ENCODE measurements at places on chromosomes 12 and 14. TPM values are rescaled to one million over a fixed set of nuclear protein-coding genes. Genes with fewer than 3 reads are reported as not detected.

RPGRIP1 gene
- polyA plus RNA-seq, result not detected

SYT10 gene
- polyA plus RNA-seq, result 0.36 TPM

ARHGEF40 gene
- polyA plus RNA-seq, result 21.3 TPM

CAPZA3 gene
- not detected for polyA plus RNA-seq

TAS2R7 gene
- not detected for polyA plus RNA-seq

IL26 gene
- polyA plus RNA-seq, result not detected

TROAP gene
- polyA plus RNA-seq, result 49.2 TPM

IQSEC3 gene
- 38.6 TPM for polyA plus RNA-seq

HOXC12 gene
- not detected for polyA plus RNA-seq

CD27 gene
- polyA plus RNA-seq, result 0.34 TPM

CISTR gene
- polyA plus RNA-seq, result not detected

ERP27 gene
- polyA plus RNA-seq, result not detected

INHBE gene
- polyA plus RNA-seq, result 10.8 TPM

UNG gene
- 68.8 TPM for polyA plus RNA-seq

PWP1 gene
- polyA plus RNA-seq, result 37.3 TPM

KRT6C gene
- not detected for polyA plus RNA-seq

RHOJ gene
- polyA plus RNA-seq, result 11.1 TPM

YLPM1 gene
- polyA plus RNA-seq, result 54.7 TPM

APOLD1 gene
- 23.9 TPM for polyA plus RNA-seq

A2M gene
- polyA plus RNA-seq, result 210 TPM

ACOT6 gene
- not detected for polyA plus RNA-seq

SLC22A17 gene
- polyA plus RNA-seq, result 298 TPM

AKAP5 gene
- 1.5 TPM for polyA plus RNA-seq

ADSS1 gene
- polyA plus RNA-seq, result 15.7 TPM

MANSC4 gene
- not detected for polyA plus RNA-seq

HCAR2 gene
- polyA plus RNA-seq, result not detected

RFX4 gene
- 5.5 TPM for polyA plus RNA-seq

KLHL33 gene
- polyA plus RNA-seq, result not detected

CLEC6A gene
- not detected for polyA plus RNA-seq

MDP1 gene
- polyA plus RNA-seq, result 40.2 TPM

LIN7A gene
- polyA plus RNA-seq, result 10.4 TPM

CCDC177 gene
- polyA plus RNA-seq, result 1.5 TPM

CPM gene
- 8.4 TPM for polyA plus RNA-seq

PRR4 gene
- 6.0 TPM for polyA plus RNA-seq

OSBPL8 gene
- 5.6 TPM for polyA plus RNA-seq

OR10AD1 gene
- polyA plus RNA-seq, result not detected

FOXG1 gene
- 28.3 TPM for polyA plus RNA-seq

WSB2 gene
- polyA plus RNA-seq, result 107 TPM

GLS2 gene
- 6.0 TPM for polyA plus RNA-seq

IL31 gene
- polyA plus RNA-seq, result not detected
